ENCODE measurements at places on chromosomes 2 and 18. TPM values are rescaled to one million over a fixed set of nuclear protein-coding genes. Genes with fewer than 3 reads are reported as not detected.
A peak's percentile ranks its signal among the peaks of the same experiment; 100 is the strongest.

Gene NPHP1
- total RNA-seq = 5.5 TPM

Gene CGREF1
- total RNA-seq = 0.49 TPM

GRCh38 chr2:96156926-96157648, 11.8 kb upstream of the DUSP2 start:
- DNase-seq = no peak

DNA sequence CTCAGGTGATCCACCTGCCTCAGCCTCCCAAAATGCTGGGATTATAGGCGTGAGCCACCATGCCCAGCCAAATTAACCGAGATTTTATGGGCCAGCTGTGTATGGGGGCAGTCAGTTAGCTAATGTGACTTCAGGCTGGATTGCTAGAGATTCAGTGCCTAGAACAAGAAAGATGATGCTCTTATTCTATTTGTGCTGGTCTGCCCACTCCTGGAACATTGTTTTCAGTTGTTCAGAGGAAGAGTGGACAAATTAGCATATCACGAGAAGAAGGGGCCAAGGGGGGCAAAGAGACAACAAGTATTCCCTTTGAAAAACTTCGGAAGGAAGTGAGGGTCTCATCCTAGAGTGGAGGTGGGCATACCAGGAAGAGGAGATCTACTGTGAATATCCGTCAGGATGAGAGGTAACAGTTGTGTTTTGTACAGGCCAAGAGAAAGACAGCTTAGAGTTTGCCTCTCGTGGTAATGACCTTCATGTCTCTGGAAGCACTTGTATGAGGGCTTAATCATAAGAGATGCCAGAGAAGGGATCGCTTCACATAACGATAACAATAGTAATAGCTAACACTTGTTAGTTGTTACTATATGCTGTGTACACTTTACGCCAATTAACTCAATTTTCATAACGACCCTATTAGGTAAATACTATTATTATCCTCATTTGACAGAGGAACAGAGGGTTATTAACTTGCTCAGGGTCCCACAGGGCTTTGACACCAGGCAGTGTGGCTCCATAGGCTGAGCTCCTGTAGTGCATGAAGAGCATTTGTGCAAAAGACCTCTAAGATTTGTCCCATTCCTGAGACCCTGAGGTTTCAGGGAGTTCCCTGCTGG, 138.3 kb downstream of the DDX1 start:
- DNase-seq = no peak

Gene CAPN14
- 0.35 TPM for total RNA-seq

Gene ARHGAP28
- total RNA-seq = 0.24 TPM

GRCh38 chr2:157438863-157439823, 4.7 kb downstream of the CYTIP start:
- no peak for DNase-seq

GRCh38 chr2:177291701-177292100, 27.2 kb upstream of the NFE2L2 start:
- DNase-seq = no peak

Gene RNF125
- 1.7 TPM for total RNA-seq

DNA sequence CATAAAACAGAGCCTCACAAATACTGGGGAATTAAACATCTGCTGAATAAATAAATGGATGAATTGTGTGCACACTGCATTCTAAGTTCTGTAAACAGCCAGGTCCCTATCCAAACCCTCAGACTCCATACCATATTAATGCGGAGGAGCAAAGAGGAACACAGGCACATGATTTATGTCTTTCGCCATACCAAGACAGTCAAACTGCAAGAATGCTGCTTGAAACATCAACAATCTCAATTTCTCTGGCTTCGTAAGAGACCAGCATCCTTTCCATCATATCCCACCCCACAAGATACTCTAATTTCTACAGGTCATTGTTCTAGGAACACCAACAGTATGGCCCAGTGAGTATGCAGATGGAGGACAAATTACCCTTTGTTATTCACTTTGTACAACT, 15.0 kb downstream of the KANSL3 start:
- no peak for DNase-seq

GRCh38 chr2:85434696-85435095, 16.2 kb downstream of the SH2D6 start:
- DNase-seq = no peak

DNA sequence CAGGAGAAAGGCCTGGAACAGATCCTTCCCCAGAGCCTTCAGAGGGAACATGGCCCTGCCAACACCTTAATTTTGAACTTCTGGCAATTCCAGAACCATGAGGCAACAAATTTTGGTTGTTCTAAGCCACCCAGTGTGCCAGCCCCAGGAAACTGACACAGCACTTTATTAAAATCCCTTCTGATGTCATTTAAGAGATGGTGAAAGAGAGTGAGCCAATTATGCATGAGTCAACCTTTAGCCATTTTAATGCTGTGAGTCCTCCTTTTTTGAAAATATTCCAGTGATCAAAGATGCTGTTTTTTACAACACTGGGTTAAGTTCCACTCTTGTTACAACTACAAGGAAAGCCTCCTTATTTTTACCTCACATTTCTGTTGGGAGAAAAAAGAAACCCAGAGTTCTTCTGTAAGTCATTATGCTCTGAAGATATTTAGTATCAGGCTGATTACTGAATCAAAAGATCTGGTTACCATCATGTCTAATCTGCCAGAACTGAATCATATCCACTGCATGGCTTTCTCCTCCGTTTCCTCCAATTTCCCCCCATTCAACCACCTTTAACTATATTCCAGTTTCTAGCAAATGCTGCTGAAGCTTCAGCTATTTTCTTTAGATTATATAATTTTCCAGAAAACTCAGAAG, 235.4 kb downstream of the TXNL1 start:
- peak; percentile 84 for DNase-seq

GRCh38 chr2:112910865-112911264, at the start of gene IL37:
Gene IL37, plus strand, starts transcription at chr2:112911165. Its CDS starts 1,848 bp downstream, at chr2:112913013.
- no peak for DNase-seq

- no peak for DNase-seq
Measured at GRCh38 chr2:113962692-113963480, 73.0 kb downstream of the ACTR3 start.

GRCh38 chr2:65092791-65093190, 36.6 kb downstream of the CEP68 start:
- no peak for DNase-seq

Gene ABCA12
- 2.8 TPM for total RNA-seq

Gene KIAA2012
- not detected for total RNA-seq

Gene C2orf80
- not detected for total RNA-seq

DNA sequence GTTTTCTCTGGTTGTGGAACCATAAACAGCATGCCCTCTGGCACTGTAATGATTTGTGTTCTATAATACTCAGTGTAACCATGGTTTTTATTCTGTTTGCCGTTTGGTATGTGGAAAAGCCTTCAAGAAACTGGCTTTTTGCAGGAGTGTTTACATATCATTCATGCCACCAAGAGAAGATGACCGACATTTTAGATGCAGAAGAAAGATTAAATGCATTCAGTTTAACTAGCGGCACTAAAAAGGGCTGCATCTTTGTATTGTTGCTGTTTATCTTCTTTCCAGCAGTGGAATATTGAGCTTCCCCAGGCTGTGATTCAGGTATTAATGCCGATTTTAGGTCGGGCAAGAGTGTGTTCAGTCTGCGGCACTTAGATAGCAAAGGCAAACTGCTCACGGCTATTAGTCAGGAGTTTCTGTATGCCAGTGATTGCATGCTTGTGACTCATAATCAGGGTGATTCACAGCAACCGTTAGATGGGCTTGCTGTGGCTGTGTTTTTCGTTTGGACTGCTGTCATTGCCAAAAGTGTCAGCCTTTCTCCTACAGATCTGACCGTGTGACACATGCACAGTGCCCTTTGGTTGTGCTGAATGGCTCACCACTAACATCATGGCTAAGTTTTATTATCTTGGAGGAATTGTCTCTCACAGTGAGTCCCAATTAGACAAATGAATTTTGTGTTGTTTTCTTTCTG, 479.7 kb downstream of the PARD3B start:
- peak; percentile 89 for DNase-seq

- DNase-seq = no peak
Measured at GRCh38 chr2:43787895-43788294, 14.1 kb downstream of the DYNC2LI1 start.

DNA sequence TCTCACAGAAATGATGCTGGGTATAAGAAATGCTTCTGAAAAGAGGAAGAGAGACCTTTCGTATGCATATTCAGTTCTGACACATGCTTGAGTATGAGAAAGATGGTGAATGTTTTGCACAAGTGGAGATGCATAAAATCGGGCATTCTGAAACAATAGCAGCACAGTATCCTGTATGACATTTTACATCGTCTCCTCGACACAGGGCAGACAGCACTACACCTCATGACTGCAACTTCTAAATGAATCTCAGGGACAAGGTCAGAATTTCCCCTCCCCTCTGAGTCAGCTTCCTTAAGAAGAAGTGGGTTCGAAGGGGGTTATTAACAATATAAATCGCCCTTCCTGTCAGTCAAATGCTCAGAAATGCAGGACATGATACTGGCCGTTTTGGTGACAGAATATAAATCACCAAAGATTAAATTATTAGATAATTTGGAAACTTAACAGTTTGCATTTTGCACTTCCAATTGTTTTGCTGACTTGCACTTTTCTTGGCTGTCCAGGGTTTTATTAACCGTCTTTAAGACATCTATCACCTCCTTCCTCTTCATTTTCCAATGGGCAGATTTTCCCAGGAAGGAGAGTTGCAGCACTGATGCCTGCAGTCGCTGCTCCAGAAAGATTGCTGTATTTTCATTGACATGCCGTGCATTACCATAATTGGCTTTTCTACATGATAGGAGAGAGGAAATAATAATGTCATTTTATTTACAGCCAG, 57.2 kb downstream of the TSHZ1 start:
- no peak for DNase-seq

DNA sequence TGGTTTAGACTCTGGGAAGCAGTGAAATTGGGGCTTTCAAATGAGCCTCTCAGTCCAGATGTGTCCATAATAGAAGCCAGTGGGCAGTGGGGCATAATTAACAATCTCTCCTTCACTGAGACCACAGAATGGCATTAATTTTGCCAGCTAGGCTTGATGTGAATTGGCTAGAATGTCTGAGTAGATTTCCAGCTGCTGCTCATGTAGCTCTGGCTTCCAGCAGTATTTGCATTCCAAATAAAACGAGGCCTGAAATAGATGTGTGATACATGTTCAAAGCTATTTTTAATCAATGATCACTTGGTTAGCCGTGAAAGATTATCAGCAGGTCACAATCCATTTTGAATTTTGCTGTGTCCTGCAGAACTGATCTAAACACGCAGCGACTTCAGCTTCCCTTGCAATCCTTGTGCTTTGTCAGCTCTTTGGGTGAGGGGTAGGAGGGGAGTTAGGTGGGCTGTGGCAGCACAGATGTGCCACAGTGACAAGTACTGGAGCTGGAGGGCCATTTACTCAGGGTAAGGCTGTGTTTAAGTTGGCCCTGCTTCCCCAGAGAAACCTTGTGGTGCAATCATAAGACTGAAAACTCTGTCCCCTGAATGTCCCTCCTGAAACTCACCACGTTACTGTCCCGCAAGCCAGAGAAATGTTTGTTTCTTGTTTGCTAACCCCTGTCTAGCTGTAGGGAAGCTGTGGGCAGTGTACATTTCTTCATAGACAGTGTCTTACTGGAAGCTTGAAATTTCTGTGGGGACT, 56.9 kb upstream of the TMEM178A start:
- DNase-seq = no peak

DNA sequence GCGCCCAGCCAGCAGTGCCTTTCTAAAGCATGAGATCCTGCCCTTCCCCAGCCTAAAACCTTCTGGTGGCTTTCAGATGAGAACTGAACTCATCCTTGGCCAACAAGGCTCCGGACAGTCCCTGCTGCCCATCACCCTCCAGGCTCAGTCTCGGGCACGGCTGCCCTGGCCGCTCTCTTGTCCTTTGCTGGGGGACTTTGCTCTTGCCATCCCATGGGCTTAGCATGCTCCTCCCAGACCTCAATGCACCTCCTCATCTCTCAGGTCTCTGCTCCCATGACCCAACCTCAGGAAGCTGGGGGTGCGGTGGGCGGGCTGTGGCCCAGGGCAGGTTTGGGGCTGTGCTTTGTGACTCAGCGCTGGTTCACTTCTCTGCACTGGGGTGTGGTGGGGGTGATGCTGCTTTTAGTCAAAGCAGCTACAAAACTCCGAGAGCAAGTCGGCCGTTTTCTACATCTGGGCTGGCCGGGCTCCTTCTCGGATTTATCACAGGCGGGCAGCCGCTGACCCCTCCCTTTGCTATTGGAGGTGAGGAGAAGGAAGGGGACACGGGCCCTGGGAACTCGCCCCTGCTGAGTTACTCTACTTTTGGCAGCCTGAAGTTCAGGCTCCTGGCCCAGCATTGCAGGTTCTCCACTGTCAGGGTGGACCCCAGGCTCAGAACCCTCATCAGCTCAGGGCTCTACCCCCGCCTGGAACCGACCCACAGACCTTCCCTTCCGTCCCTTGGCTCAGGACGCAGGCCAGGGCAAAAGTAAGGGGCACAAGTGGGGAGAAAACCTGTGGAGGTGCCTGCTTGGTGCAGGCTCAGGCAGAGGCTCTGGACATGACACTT, 90.6 kb upstream of the TAF1B start:
- peak; percentile 92 for DNase-seq

GRCh38 chr2:41933046-41933420, 114.8 kb upstream of the PKDCC start:
- no peak for DNase-seq

DNA sequence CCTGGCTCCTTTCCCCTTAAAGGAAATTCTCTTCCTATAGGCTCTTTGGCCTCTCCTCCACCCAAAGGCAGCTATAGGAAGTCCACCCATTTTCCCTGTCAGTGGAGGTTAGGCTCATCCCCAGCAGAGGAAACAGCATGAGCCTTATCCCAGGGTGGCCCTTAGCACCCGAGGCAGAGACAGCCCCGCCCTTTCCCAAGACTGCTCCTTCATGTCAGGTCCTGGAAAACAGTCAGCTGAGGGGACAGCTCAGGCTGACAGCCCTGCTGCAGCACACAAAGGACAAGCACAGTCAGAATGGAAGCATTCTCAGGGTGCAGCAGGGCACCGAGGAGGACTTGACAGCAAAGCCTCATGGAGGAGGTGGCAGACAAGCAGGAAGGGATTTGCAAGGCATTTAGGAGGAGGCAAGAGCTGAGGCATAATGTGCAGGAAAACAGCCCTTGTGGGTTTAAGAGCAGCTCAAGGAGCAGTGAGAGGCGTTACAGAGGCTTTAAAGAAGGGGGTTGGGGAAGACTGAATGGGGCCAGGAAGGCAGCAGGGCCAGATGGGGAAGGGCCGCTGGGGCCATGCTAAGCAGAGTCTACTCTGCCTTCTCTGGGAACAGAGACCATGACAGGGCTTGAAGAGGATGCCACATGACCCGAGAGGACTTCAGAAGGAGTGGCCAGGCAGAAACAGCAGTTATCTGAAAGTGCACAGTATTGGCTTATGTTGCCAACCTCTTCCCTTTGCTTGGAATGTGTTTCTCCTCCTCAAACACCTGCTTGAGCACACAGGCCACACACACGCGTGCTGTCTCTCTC, 216.6 kb downstream of the SH3BP4 start:
- DNase-seq = no peak

Gene FOXI3
- 0.04 TPM for total RNA-seq

Data from foreskin keratinocyte (primary cell).